ENCODE measurements at places on chromosomes 1 and 21.
A peak's percentile ranks its signal among the peaks of the same experiment; 100 is the strongest.

DNA sequence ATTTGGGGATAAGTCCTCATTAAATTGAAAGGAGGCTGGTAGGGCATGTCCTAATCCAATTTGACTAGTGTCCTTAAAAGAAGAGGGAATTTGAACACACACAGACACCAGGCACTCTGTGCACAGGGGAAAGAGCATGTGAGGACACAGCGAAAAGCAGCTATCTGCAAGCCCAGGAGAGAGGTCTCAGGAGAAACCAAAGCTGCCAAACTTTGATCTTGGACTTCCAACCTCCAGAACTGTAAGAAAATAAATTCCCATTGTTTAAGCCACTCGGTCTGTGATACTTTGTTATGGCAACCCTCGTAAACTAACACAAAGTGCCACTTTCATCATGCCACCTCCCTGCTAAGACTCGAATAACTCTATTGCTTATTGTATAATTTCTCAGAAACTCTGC lies 13.8 kb downstream of the PLA2G4A start:
- no peak for DNase-seq

DNA sequence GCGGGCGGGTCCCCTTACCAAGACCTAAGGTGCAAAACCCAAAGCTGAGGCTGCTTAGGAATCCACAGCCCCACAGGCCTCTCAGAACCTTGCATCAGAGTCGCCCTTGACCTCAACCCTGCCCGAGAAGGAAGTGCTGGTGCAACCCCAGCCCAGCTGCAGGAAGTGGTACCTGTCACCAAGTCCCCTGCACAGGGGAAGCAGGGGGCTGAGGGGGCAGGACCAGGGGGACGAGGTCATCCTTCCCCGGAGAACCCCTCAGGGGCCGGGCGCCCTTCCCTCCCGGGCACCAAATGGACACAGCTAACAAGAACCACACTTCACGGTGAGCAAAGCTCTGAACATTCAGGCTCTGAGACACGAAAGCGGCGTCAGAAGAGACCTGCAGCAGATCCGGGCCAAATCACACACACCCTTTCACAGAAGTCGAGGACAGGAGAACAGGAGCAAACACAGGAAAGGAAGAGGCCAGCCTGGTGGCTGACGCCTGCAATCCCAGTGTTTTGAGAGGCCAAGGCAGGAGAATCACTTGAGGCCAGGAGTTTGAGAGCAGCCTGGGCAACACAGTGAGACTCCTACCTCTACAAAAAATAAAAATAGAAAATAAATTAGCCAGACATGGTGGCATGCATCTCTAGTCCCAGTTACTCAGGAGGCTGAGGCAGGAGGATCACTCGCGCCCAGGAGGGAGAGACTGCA lies 6.4 kb downstream of the ITGB2 start:
- DNase-seq, result peak; percentile 66

DNA sequence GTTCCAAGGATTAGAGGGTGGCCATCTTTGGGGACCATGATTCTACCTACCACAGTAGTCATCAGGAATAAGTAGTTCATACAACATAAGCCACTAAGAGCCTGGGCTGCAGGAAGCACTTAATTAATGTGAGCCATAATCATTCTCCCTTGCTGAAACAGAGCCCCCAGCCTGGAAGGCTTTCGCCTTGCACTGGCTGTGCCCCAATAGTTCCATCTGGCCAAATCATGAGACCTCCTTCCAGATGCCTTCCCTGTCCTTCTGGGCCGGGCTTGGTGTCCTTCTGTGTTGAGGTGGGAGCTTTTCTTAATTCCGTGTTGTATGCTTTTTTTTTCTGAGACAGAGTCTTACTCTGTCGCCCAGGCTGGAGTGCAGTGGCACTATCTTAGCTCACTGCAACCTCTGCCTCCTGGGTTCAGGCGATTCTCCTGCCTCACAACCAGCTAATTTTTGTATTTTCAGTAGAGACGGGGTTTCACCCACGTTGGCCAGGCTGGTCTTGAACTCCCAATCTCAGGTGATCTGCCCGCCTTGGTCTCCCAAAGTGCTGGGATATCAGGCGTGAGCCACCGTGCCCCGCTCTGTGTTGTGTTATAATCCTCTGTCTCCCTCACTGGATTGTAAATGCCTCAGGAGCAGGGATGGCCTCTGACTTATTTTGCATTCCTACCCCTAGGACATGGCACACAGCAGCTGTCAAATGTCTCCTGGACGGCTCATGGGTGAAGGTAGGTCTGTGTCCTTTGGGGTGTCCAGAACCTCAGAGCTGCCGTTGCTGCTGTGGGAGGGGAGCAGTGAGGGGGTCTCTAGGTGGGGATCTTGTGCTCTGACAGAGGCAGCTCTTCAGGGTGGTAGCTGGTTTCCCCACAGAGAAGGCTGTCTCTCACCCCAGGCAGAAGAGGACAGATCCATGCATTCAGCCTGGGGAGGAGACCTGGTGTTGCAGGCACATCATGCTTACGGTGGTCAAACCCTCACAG lies 10.1 kb downstream of the GNG4 start:
- no peak for DNase-seq

- no peak for DNase-seq
These were observed 3.9 kb downstream of the CLDN19 start for GRCh38 chr1:42736152-42736551.

- no peak for DNase-seq
These were observed 9.3 kb downstream of the DRAXIN start for GRCh38 chr1:11700601-11701467.

GRCh38 chr1:15736038-15736891 lies at the start of gene SLC25A34:
SLC25A34 (plus strand) TSS chr1:15736258; CDS start chr1:15736486, 228 bp downstream.
- no peak for DNase-seq

All from GM19239 (cell line).